ENCODE measurements at places on chromosomes 1 and 21. TPM values are rescaled to one million over a fixed set of nuclear protein-coding genes. Genes with fewer than 3 reads are reported as not detected.

- DNase-seq, result no peak
- peaks cover 24% of the 10 kb centered on the region for H3K27me3 ChIP-seq
- H3K27ac ChIP-seq, result no peak overlapping the region
- H3K4me1 ChIP-seq, result peaks cover 1% of the 10 kb centered on the region
- no peak overlapping the region for H3K4me3 ChIP-seq
- H3K36me3 ChIP-seq, result no peaks in the 10 kb centered on the region
Observed at GRCh38 chr1:4961935-4962645, 307.7 kb downstream of the AJAP1 start.

DNA sequence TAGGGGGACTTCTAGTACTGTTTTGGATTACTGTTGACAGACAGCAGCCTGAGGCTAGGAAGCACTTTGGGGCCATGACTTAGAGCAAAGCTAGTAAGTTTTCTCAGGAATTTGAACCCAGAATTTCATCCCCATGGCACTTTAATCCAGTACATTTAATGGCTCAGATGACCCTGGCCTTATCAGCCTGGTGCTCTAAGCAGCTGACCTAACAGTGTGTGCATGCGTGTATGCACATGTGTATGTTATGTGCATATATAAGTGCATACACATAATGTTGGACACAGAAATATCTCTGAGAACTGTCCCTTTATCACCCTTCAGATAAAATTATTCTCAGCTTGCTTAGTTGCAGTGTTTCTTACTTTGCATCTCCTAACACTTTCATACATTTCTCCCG, 115.0 kb downstream of the CLIC6 start:
- H3K27me3 ChIP-seq, result no peaks in the 10 kb centered on the region
- H3K36me3 ChIP-seq, result peaks cover 7% of the 10 kb centered on the region
- H3K27ac ChIP-seq, result no peak overlapping the region
- H3K4me1 ChIP-seq, result peaks cover 3% of the 10 kb centered on the region

- no peak for DNase-seq
- H3K27me3 ChIP-seq, result no peaks in the 10 kb centered on the region
- no peaks in the 10 kb centered on the region for H3K4me1 ChIP-seq
- H3K4me3 ChIP-seq, result no peak overlapping the region
Observed at GRCh38 chr1:164382384-164382783, 176.6 kb upstream of the PBX1 start.

GRCh38 chr1:8019229-8019620, 6.9 kb downstream of the ERRFI1 start:
- peaks cover 44% of the 10 kb centered on the region for H3K27me3 ChIP-seq
- H3K36me3 ChIP-seq, result no peaks in the 10 kb centered on the region
- no peaks in the 10 kb centered on the region for H3K4me1 ChIP-seq
- no peak overlapping the region for H3K4me3 ChIP-seq
- no peak overlapping the region for H3K27ac ChIP-seq

SASS6 gene
- 6.6 TPM for total RNA-seq

SFN gene
- 0.47 TPM for total RNA-seq

DNA sequence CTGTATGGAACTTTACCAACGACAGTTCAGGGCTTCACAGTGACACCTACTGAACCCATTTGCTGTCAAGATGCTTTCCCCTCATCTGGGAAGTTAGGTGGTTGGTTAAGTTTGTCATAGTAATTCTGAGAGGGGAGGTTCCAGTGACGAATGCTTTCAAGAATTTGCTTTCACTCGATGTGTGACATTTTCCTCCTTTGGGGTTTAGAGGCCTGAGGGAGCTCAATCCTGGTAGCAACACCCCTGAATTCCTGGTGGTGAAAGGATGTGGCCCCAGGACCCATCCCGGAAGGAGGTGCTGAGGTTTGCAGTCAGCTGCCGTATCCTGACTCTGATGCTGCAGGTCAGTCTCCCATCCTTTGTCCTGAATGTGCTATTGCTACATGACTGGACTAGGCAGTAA, 2.8 kb downstream of the PIGV start:
- DNase-seq, result no peak
- peak overlapping the region; percentile 84 for H3K27ac ChIP-seq
- H3K4me3 ChIP-seq, result no peak overlapping the region
- H3K4me1 ChIP-seq, result peaks cover 60% of the 10 kb centered on the region
- peaks cover 47% of the 10 kb centered on the region for H3K36me3 ChIP-seq

TIAM1 gene
- total RNA-seq, result 9.8 TPM

GRCh38 chr1:184449916-184450315, 63.1 kb downstream of the C1orf21 start:
- no peaks in the 10 kb centered on the region for H3K27me3 ChIP-seq
- H3K4me3 ChIP-seq, result no peak overlapping the region
- H3K4me1 ChIP-seq, result peaks cover 3% of the 10 kb centered on the region
- DNase-seq, result no peak

DNA sequence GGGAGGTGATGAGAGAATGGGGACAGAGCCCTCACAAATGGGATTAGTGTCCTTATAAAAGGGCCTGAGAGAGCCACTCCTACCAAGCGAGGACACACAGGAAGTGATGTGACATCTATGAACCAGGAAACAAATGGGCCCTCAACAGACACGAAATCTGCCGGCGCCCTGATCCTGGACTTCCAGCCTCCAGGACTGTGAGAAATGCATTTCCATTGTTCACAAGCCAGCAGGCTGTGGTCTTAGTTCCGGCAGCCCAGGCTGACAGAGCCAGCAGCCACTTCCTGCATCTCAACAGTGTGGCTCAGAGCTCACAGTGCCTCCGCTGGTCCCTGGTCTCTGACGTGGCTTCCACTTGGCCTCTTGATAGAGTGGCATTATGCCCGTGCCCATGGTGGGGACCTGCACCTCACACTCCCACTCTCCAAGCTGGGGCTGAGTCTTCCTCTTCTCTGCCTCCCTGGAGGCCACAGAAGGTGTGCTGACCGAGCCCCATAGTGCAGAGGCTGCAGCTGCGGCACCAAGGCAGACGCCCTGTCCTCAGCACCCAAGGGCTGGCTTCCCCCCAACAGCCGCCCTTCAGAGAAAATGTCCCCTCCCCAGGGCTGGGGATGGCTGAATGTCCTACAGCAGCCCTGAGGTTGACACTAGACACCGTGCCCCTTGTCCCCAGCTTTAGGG, 44.9 kb downstream of the ACOT7 start:
- H3K27me3 ChIP-seq, result no peaks in the 10 kb centered on the region
- no peaks in the 10 kb centered on the region for H3K36me3 ChIP-seq
- H3K27ac ChIP-seq, result peak overlapping the region; percentile 85
- DNase-seq, result peak; percentile 62
- peaks cover 25% of the 10 kb centered on the region for H3K4me1 ChIP-seq
- peak overlapping the region; percentile 60 for H3K4me3 ChIP-seq

LAMB3 gene
- 0.93 TPM for total RNA-seq

- no peaks in the 10 kb centered on the region for H3K4me1 ChIP-seq
- no peak overlapping the region for H3K4me3 ChIP-seq
- H3K36me3 ChIP-seq, result no peaks in the 10 kb centered on the region
- peaks cover 5% of the 10 kb centered on the region for H3K27me3 ChIP-seq
- H3K27ac ChIP-seq, result no peak overlapping the region
- DNase-seq, result no peak
Observed at GRCh38 chr1:118118469-118118868, 66.6 kb downstream of the SPAG17 start.

DNA sequence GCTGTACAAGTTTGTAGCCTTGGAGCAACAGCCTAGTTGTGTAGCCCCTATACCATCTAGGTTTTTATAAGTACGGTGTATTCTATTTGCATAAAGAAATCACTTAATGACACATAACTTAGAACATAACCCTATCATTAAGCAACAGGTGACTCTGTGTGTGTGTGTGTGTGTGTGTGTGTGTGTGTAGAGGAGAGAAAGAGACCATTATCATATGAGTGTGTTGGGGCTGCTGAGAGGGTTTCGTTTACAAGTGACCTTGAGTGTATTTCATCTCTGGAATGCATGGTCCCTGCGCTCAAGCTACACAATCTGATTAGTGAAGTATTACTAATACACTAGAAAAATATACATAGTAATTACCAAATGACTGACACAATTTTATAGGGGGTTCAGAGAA, 115.1 kb downstream of the RABGAP1L start:
- H3K4me3 ChIP-seq, result no peak overlapping the region
- no peak overlapping the region for H3K27ac ChIP-seq
- no peaks in the 10 kb centered on the region for H3K36me3 ChIP-seq

DNA sequence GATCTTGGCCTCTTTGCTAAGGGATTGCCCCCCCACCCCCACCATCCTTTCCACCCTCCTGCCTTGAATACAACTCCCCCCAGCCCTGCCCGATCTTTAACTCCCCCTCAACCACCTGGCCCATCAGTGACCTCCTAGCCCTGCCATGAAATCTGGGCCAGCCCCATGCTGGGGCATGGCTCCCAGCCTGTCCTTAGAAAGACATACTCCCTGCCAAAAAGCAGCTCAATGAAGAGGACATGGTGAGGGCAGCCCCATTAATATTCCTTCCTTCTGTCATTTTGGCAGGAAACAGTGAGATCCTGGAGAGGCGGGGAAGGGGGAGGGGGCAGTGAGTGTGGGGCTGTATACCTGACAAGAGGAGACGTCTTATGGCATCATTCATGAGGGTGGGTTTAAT, 66.8 kb upstream of the DISP3 start:
- no peak overlapping the region for H3K4me3 ChIP-seq
- H3K36me3 ChIP-seq, result peaks cover 2% of the 10 kb centered on the region
- H3K27ac ChIP-seq, result no peak overlapping the region
- H3K4me1 ChIP-seq, result peaks cover 28% of the 10 kb centered on the region
- no peak for DNase-seq

PIGC gene
- 43.2 TPM for total RNA-seq

DNA sequence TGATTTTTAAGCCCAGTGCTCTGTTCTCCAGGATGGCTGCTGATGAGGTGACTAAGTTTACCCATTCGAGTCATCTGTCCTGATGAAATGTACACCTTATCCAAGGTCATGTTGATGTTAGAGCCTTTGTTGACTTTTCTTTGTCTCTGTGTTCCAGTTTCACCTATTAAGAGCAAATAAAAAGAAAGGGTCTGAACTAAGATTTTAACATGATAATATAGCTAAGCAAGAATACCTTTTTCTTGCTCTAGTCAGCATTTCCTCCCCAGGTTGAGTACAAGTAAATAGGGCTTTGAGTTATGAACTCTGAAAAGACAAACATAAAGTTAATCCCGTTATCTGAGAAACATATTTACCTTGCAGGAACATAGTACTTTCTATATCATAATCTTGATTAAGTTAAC, 52.1 kb upstream of the GPR88 start:
- DNase-seq, result no peak
- H3K27ac ChIP-seq, result no peak overlapping the region
- H3K4me1 ChIP-seq, result no peaks in the 10 kb centered on the region
- H3K4me3 ChIP-seq, result no peak overlapping the region

FCMR gene
- 742 TPM for total RNA-seq

DNA sequence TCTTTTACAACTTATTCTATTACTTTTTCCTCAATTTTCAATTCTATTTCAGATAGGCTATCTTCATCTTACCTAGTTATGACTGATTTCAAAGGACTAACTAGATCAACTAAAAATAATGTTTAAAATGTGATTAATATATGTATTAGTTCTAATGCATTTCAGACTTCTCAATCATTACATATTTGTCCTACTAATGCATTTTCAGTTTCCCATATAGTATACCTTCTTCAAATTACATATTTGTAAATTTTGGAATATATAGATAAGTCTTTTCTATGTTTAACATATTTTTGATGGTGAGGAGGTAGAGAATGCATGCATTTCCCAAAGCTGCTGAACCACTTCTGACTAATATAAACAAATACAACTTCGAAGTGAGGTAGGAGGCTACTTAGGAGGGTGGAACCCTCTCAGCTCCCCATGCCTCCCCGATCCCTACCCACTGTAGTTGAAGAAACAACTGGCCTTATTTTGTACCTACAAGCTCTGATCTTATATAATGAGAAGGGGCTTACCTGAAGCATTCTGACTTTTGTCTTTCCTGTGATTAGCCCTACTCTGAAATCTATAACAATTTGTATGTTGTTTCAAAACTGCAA, 1.7 kb downstream of the TRMT1L start:
- peaks cover 21% of the 10 kb centered on the region for H3K4me1 ChIP-seq
- DNase-seq, result no peak
- peaks cover 3% of the 10 kb centered on the region for H3K36me3 ChIP-seq
- peak overlapping the region; percentile 90 for H3K4me3 ChIP-seq
- no peaks in the 10 kb centered on the region for H3K27me3 ChIP-seq

GRCh38 chr1:211490038-211490678, 1.8 kb downstream of the RD3 start:
- H3K27ac ChIP-seq, result no peak overlapping the region
- DNase-seq, result no peak
- no peaks in the 10 kb centered on the region for H3K27me3 ChIP-seq
- H3K36me3 ChIP-seq, result no peaks in the 10 kb centered on the region
- no peaks in the 10 kb centered on the region for H3K4me1 ChIP-seq
- H3K4me3 ChIP-seq, result no peak overlapping the region

INKA2 gene
- 0.70 TPM for total RNA-seq

- H3K4me3 ChIP-seq, result no peak overlapping the region
- H3K27ac ChIP-seq, result no peak overlapping the region
- peak; percentile 25 for DNase-seq
- peaks cover 14% of the 10 kb centered on the region for H3K4me1 ChIP-seq
- H3K36me3 ChIP-seq, result no peaks in the 10 kb centered on the region
Observed at GRCh38 chr1:245956225-245956624, 550.9 kb downstream of the SMYD3 start.

GRCh38 chr1:94070865-94071264, 50.1 kb downstream of the ABCA4 start:
- H3K4me1 ChIP-seq, result peaks cover 8% of the 10 kb centered on the region
- H3K27me3 ChIP-seq, result peaks cover 2% of the 10 kb centered on the region
- DNase-seq, result no peak
- H3K4me3 ChIP-seq, result no peak overlapping the region
- no peaks in the 10 kb centered on the region for H3K36me3 ChIP-seq

- no peak overlapping the region for H3K27ac ChIP-seq
- H3K27me3 ChIP-seq, result no peaks in the 10 kb centered on the region
- no peaks in the 10 kb centered on the region for H3K36me3 ChIP-seq
- peaks cover 45% of the 10 kb centered on the region for H3K4me1 ChIP-seq
- peak overlapping the region; percentile 90 for H3K4me3 ChIP-seq
Observed at GRCh38 chr1:39407510-39407895, 83.9 kb upstream of the BMP8A start.

DNA sequence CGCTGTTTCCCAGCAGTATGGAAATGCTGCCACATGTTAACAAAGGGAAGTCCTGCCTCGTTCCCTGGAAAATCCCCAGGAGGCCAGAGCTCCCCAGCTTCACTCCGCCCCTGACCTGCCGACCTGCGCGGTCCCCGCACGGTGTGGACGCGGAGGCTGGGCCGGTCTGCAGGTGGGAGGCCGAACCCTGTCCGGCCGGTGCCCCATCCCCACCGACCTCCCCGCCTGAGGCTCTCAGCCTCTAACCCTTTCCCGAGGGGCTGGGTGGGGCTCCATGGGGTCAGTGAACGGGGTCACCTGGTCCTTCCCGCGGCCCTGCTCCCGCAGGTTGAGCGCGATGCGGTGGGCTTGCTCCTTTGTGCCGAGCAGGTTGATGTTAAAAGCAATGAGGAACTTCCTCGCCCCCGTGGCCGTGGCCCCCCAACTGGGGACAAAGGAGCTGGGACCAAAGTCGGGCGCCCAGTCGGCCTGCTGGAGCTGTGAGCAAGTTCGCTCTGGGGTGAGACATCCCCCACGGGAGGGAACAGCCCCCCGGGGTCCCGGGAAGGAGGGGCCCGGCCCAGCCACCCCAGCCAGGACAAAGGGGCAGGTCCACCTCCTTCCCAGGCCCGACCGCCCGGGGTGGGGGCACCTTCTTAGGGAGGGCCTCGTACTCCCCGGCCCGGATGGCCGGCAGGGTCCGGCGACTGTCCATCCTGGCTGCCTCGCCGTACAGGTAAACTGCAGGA, 4.0 kb downstream of the FTCD start:
- peaks cover 2% of the 10 kb centered on the region for H3K4me1 ChIP-seq
- no peak overlapping the region for H3K27ac ChIP-seq
- no peaks in the 10 kb centered on the region for H3K27me3 ChIP-seq
- no peaks in the 10 kb centered on the region for H3K36me3 ChIP-seq
- H3K4me3 ChIP-seq, result no peak overlapping the region

- peaks cover 6% of the 10 kb centered on the region for H3K36me3 ChIP-seq
- no peak overlapping the region for H3K4me3 ChIP-seq
- H3K27me3 ChIP-seq, result no peaks in the 10 kb centered on the region
- no peak for DNase-seq
Observed at GRCh38 chr1:77539519-77540142, 142.8 kb downstream of the ZZZ3 start.

All from naive thymus-derived CD8-positive, alpha-beta T cell (primary cell).